Renal pelvis (tissue), 12 donors: ENCODE measurements at places on chromosomes 12 and 14. TPM values are rescaled to one million over a fixed set of nuclear protein-coding genes. Genes with fewer than 3 reads are reported as not detected.

DNA sequence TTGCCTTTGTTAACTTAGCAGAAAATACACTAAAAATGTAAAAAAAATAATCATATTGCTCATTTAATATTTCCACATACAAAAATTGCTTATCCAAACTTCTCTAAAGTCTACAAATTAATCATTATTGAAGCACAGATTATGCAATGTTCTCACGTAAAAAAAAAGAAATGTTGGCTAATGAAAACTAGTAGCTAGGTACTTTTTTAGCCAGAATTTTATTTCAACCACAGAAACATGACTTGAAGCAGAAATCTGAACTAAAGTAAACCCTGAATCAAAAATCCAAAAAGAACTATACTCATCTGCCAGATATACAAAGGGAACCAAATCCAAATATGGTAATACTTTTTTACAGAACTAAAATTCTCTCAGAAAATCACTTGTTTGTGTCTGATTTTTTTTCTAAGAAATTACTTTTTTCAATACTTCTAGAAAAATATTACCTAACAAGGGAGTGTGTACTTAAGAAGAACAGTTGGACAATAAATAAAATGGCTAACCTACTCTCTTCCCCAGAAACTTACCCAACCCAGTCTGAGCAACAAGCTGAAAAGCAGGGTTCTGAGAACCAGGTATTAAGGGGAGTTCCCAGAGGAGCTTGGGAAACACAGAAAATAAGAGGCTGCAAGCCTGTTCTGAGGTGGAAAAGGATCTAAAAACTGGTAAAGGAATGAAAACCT, 78.4 kb upstream of the RAP1B start:
- DNase-seq = no peak

GRCh38 chr14:55951341-55952206, 166.6 kb upstream of the PELI2 start:
- DNase-seq = no peak

DNA sequence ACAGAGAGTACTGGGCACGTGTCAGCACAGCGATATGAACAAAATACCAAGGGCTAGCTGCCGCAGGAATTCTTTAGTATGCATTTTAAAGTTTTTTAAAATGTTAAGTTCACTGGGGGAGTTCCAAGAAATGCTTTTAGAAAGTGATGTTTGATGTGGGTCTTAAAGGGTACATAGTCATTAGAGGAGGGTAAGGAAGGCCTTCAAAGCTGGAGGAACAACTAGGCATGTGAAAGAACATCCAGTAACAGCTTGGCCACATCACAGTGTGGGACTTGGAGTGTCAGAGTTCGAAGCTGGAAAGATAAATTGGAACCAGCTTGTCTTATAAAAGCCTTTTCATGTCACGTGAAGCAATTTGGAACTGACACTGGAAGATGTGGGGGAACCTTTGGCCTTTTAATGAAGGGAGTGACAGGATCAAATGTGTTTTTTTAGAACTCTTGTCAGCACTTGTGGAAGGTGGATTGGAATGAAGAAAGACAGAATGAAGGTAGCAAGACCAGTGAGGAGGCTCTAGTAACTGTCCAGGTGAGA, 57.7 kb downstream of the WDR20 start:
- peak; percentile 57 for DNase-seq

GRCh38 chr12:967641-968040, 18.1 kb upstream of the RAD52 start:
- no peak for DNase-seq

DNA sequence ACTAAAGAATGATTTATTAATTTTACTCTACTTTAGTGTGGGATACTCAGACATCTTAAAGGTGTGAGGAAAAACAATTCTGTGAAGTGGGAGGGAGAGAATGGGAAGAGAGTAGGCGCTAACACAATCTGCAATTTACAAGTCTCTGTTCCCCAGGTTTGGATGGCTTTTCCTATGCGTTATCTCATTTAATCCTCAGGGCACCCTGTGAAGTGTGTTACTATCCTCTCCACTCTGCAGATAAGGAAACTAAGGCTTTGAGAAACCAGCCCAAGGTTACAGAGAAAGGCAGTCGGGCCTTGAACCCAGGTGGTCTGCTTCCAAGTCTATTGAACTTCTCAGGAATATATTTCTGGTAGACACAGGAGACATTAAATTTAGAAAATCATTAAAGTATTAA, 36.2 kb upstream of the TUBA1C start:
- DNase-seq = no peak

The SYNDIG1L gene
- polyA plus RNA-seq = 0.31 TPM

DNA sequence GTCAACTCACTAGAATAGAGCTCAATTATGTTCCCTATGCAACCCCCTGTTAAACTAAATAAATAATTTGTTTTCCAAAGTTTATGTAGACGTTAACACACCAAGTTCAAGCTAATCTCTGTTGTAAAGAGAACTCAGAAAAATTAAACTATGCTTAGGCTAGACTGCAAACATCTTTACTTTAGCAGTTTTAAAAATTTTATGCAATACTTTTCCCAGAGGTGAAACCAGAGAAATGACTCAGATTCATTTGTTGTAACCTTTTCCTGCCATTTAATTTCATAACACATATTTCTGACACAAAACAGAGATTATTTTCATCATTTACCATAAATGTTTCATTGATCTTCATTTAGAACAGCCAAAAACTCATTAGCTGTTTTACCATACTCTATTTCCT, 27.4 kb downstream of the ABCC9 start:
- DNase-seq = no peak

- peak; percentile 64 for DNase-seq
Observed at GRCh38 chr14:100440207-100440631, 117.1 kb downstream of the SLC25A47 start.

DNA sequence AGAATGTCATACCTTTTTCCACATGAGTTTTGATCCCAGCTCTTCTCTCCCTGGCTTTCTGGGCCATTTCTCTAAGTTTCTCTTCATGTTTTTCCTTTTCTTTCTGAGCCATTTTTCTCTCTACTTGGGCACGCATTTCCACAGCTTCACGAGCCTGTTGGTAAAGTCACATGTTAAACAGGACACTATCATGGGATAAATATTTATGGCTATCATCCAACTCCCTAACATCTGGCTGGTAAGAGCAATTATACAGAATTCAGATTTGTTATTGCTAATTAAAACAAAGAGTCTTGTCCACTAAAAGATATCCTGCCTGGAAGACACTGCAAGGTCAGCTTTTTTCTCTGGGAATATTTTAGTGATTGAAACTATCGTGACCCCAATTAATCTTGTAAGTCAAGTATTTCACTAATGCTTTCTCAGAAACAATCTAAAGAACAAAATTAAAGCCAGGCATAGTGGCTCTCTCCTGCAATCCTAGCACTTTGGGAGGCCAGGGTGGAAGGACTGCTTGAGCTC, 23.1 kb downstream of the SLIRP start:
- DNase-seq = no peak

The TMEM229B gene
- 4.3 TPM for polyA plus RNA-seq

- DNase-seq = no peak
Observed at GRCh38 chr14:54572316-54572715, 5.4 kb downstream of the SAMD4A start.

GRCh38 chr12:52370926-52371608, 3.8 kb upstream of the KRT85 start:
- peak; percentile 59 for DNase-seq

DNA sequence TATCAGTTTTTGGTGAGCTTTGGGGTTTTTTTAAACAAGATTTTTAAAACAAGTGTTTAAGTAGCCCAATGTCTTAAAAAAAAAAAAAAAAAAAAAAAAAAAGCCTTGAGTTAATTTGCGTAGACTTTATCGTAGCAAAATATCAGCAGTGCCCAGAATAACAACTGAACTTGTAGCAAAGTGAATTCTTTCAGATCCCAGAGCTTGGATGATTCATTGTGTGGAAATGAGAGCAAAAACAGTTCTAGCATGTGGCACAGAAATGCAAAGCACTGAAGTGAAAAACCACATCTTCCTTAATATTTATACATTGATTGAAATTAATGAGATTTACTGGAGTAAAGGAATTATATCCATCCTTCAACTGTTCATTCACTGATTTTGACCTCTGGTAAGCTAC, 258.1 kb downstream of the EGLN3 start:
- no peak for DNase-seq

DNA sequence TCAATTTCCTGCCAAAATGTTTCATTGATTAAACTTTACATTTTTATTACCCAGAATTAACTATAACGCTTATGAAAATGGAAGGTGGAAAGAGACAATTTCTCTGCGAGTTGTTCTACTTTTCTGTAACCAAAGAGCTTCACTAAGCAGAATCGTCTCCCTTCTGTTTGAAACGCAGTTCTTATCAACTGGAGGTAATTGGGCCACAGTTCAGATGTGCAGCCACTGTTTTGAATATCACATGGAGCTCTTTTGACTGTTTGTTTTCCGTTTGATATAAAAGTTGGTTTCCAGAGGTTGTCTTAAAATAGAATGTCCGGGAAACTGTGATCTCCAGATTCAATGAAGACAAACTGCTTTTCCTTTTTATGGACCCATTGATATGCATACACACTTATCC, 183.3 kb upstream of the SEL1L start:
- no peak for DNase-seq

DNA sequence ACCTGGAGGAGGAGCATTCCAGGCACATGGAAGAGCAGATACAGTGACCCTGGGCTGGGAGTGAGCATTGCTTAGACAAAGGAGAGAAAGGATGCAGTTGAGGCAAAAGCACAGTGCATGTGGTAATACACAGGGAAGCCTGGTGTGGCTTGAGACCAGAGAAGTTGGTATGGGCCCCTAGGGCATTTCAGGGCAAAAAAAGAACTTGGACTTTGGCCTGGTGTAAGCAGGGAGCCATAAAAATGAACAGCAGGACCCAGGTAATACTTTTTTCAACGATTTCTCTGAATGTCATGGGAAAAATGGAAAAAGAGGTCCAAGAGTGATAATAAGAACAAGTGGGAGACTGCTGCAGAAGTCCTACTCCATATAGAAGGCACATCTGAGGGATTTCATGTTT, 163.9 kb downstream of the ASCL4 start:
- DNase-seq = no peak

- no peak for DNase-seq
Observed at GRCh38 chr12:43109631-43110345, 442.2 kb downstream of the ADAMTS20 start.
